Epithelial cell of proximal tubule (primary cell): ENCODE measurements at places on chromosomes 5 and 9. TPM values are rescaled to one million over a fixed set of nuclear protein-coding genes. Genes with fewer than 3 reads are reported as not detected.

BTNL8 gene
- not detected in 2 replicates for total RNA-seq

CER1 gene
- total RNA-seq, result not detected in 2 replicates

COL23A1 gene
- total RNA-seq, result not detected in 2 replicates

SLC36A2 gene
- total RNA-seq, result not detected in 2 replicates

PCDHA1 gene
- total RNA-seq, result not detected in 2 replicates

CAPSL gene
- total RNA-seq, result not detected in 2 replicates

SCGB3A1 gene
- 0.72 TPM in 1 of 2 replicates, not detected in the other for total RNA-seq
